Uterine smooth muscle cell (primary cell): ENCODE measurements at places on chromosomes 2 and 18. TPM values are rescaled to one million over a fixed set of nuclear protein-coding genes. Genes with fewer than 3 reads are reported as not detected.

Gene POMC
- 1.1 and 1.7 TPM in 2 replicates for total RNA-seq

Gene FEV
- total RNA-seq: not detected in 2 replicates

Gene TUBB8B
- not detected in 2 replicates for total RNA-seq

Gene THAP4
- total RNA-seq: 44.4 and 47.7 TPM in 2 replicates

Gene PLGLB2
- total RNA-seq: 0.33 and 2.1 TPM in 2 replicates
